Upper lobe of left lung (tissue), 6 donors: ENCODE measurements at places on chromosomes 1 and 21. TPM values are rescaled to one million over a fixed set of nuclear protein-coding genes. Genes with fewer than 3 reads are reported as not detected.
A peak's percentile ranks its signal among the peaks of the same experiment; 100 is the strongest.

The OR2L13 gene
- total RNA-seq = not detected

GRCh38 chr1:182615468-182616129, 11.4 kb upstream of the RGS16 start:
- DNase-seq = peak; percentile 62

DNA sequence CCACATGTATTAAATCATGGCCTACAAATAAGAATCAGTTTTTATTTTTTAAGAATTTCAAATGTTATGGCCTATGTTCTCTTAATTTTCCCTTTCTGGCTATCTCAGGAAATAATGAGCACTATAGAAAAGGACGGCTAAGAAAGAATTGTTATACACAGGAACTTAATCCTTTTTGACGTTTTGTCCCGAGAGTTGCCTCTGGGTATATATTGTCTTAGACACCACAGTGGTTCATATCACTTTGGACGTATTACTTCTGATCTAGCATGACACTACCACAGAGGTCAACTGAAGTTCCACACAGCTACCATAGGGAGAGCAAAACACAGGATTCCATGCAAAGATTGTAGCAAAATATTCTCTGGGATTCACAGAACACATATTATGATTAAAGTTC, 307.6 kb downstream of the VAV3 start:
- DNase-seq = no peak

The DDAH1 gene
- total RNA-seq = 24.6 TPM

The XCL1 gene
- total RNA-seq = 2.2 TPM

GRCh38 chr1:146036241-146036964, 14.9 kb upstream of the HJV start:
- DNase-seq = no peak

DNA sequence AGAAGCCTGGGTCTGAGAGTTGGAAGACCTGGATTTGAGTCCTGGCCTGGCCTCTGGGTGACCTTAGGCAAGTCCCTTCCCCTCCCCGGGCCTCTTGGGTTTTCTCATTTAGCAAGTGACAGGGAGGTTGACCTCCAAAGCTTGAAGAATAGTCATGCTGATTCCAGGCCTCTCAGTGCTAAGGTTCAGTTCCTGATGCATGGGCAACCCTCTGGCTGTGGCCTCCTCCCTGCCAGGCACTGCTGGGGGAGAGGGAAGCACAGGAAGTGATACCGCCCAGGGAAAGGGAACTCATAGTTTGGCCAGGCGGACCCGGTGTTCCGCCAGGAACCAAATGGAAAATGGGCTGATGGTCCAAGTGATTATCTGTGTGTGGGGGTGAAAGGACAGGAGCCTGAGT, 23.6 kb upstream of the WASF2 start:
- DNase-seq = no peak

DNA sequence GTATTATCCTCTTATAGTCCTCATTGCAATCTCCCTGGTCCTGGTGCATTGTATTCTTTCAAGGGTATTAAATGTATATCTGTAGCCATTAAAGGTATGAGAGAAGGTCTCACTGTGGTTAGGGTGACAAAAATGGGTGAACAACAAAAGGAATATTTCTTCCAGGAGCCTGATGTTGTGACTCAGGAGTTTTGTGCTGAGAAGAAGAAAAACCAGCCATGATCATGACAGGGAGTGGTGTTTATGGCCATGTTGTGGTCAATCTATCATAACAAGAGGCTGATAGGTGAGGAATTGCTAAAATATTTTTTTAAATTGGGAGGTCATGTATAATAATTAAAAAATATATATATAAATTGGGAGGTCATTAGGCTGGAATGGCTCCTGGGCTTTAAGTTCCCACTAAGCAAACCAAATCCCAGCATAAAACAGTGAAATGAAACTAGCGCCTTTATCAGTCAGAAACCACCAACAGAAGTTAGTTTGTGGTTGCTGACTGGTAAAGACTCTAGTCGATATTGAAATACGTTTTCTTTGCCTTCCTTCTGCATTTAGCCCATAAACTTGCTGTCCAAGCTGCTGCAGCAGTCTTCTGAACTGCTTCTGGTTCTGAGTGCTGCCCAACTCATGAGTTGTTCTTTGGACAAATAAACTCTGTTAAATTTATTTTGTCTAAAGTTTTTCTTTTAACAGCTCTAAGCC, 60.3 kb downstream of the TBX19 start:
- DNase-seq = no peak

- DNase-seq = no peak
Measured at GRCh38 chr1:115412286-115412685, 74.2 kb upstream of the NGF start.

DNA sequence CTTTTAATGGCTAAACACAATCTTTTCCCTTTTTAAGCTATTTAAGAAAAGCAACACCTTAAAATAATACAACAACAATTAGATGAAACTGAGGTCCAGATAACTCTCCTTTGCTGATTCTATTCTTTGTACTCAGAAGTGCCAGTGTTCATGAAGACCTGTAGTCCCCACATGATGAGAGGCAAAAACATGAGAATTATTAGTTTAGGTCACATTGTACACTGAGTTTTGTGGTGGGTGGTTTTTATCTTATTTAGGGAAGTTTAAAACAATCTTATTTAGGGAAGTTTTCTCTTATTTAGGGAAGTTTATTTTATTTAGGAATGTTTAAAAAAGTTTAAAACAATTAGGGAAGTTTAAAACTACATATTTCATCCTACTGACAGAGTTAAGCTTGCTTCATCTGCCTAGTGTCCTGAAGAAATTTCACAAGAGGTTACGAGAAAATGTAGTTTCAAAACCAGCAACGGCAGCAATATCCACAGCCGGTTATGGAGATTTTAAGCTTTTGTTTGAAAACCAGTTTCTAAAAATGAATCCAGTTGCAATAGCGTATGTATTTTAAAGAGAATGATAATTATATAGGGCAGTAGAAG, 7.8 kb upstream of the OR14I1 start:
- DNase-seq = no peak

DNA sequence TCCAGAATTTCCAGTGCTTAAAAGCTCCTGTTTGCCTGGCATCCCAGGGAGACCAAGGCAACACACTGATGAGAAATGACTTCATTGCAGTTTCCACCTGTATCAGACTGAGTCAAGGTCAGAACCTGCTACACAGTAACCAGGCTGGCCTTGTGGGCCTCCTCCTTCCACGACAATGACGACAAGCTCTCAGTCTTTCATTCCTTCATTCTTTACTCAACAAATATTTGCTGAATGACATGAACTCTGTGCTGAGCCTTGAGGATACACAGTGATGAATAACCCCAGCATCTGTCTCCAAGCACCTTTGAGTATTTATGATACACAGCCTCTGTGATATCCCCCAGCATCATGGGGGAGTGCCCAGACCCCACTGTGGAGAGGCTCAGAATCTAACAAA, 8.9 kb upstream of the LCE5A start:
- DNase-seq = no peak

The CNST gene
- total RNA-seq = 32.8 TPM

GRCh38 chr1:94550800-94551241, 9.3 kb upstream of the F3 start:
- no peak for DNase-seq

The NRAS gene
- total RNA-seq = 27.0 TPM

The CA6 gene
- total RNA-seq = not detected

The GSTM5 gene
- 1.00 TPM for total RNA-seq

GRCh38 chr1:198725090-198725489, 86.2 kb downstream of the PTPRC start:
- DNase-seq = no peak

DNA sequence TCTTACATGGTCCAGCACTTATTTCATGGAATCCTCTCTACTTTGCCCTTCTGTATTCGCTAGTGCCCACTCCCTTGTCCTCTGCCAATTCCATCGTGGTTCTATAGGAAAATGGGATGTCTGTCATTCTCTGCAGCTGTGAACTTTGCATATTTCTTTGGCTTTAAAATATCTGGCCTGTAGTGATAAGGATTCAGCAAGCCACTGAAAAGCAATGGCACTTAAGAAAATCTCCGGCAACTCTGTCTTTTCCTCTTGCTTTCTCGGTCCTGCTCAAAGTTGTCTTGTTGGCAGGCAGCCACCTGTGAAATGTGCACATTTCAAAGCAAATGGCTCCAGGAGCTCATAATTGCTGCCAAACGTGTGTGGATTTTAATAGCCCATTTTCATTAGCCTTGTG, 91.8 kb downstream of the CHD1L start:
- no peak for DNase-seq

DNA sequence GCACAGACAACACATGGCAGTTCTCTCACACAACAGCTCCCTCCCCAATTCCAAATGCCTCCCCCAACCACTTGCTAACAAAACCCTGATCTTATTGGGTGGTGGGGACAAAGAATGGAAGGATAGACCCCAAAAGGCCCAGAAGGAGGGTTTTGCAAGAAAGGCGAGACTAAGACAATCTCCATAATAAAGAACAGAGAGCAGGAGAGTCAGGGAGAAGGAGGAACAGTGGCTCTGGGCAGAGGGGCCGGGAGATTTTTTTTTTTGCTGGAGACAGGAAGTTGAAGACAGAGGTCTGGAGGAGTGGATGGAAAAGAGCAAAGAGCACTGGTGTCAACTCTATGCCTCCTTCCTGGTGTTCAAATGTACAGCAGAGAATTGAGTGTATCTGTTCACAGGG, 6.5 kb upstream of the C1QA start:
- no peak for DNase-seq

The LSM10 gene
- total RNA-seq = 19.1 TPM

- no peak for DNase-seq
Measured at GRCh38 chr1:192787914-192788585, 20.8 kb upstream of the RGS2 start.

DNA sequence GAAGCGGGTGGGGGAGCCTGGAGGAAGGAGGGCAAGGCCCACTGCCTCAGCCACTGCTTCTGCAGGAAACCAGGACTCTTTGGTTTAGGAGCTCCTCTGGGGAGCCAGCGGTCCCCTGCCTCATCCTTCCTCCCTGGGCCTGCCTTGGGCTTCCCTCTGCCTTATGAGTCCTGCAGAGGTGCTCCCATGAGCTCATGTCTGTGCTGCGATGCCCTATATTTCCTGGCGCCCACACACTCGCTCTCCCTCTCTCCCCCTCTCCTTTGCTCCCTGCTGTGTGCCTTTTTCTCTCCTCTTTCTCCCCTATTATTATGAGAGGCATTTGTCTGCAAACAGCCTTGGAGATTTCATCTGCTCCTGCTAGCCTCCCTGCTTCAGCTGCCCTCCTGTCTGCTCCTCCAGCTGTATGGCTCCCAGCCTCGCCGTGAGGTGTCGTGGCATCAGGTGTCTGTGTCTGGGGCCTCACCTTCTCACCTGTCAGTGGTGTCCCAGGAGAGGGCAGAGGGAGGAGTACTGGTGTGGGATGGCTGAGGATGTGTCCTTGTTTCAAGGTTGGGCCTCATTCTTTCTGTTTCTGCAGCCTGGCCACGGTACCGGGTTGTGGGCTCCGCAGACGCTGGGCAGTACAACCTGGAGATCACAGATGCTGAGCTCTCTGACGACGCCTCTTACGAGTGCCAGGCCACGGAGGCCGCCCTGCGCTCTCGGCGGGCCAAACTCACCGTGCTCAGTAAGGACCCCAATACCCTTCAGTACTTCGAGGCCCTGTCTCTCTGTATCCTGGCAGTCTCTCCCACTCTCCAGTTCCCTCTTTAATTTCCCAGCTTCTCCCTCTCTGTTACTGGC, 84.2 kb downstream of the KIRREL1 start:
- peak; percentile 72 for DNase-seq

- DNase-seq = no peak
Measured at GRCh38 chr1:33143176-33143575, 38.7 kb downstream of the TRIM62 start.
